ENCODE measurements at places on chromosomes 3 and 15. TPM values are rescaled to one million over a fixed set of nuclear protein-coding genes. Genes with fewer than 3 reads are reported as not detected.

DNA sequence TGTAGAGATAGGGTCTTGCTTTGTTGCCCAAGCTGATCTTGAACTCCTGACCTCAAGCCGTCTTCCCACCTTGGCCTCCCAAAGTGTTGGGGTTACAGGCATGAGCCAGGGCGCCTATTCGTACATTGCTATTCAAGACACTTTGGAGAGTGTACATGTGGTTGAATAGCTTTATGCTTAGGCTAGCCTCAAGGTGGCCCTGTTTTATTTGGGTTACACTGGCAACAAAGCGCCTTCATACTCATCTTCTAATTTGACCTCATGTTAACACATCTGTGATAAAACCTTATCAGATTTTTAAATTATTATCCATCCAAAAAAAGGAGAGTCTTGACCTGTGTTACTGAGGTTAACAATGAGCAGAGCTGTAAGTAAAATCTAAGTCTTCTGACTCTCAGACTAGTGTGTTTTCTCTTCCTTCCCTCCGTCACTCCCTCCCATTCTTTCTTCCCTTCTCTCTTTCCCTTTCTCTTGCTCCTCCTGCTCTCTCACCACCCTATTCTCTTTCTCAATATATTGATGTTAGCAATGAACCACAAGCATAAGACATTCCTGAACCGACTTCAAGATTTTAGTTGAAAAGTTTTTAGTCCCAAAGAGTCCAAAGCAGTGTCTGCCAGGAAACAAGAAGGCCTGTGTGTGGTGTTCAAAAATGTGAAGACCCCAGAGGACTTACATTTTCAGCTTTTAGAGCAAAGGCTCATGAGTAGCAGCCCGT, 603.7 kb upstream of the CFAP20DC start:
- DNase-seq: no peak

DNA sequence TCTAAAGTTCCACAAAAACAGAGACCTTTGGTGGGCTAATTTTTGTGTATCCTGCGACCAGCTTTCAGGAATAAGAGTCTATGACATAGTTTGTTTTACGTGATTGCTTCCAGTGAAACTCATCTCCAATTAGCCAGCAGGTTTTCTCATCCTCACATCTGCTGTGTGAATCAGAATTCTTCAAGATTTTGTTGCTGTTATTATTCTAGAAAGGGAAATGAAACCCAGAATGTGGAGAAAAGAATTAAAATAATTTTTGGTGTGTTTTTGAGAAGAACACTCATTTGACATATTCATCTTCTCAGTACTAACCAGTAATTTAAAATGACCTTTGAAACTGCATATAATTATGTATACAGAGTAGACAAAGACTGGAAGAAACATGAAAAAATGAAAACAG, 175.9 kb downstream of the USP13 start:
- DNase-seq: no peak

DNA sequence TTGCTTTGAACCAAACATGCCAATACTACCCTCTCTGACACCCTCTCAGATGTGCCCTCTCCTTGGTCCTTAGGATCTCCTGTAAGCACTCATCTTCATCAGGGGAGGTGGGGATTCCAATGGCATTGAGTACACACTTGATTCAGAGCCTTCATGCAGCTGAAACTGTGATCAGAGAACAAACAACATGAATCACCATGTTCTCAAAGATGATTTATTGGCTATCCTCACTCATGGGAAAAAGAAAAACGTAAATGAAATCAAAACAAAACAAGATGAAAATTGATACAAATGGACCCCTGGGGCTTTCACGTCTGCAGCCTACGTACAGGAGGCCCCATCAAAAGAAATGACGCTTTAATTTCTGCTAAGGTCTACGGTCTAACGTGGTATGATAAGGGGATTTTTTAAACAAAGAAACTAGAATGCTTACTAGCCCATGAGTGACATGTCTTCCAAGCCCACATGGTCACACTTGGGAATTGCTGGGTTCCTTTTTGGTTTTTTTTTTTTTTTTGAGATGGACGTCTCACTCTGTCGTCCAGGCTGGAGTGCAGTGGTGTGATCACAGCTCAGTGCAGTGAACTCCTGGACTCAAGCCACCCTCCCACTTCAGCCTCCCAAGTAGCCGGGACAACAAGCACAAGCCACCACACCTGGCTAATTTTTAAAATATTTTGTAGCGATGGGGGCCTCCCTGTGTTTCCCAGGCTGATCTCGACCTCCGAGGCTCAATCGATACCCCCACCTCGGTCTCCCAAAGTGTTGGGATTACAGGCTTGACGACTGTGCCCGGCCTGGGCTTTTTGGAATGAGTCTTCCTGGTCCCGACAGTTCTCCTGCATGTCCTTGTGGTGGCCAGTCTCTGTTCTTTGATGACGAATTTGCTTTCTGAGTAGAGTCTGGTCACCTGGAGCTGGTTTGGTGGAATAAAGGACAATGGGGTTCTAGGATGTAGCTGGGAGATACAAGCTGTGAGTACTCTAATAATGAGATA, 202.6 kb downstream of the XXYLT1 start:
- DNase-seq: no peak

DNA sequence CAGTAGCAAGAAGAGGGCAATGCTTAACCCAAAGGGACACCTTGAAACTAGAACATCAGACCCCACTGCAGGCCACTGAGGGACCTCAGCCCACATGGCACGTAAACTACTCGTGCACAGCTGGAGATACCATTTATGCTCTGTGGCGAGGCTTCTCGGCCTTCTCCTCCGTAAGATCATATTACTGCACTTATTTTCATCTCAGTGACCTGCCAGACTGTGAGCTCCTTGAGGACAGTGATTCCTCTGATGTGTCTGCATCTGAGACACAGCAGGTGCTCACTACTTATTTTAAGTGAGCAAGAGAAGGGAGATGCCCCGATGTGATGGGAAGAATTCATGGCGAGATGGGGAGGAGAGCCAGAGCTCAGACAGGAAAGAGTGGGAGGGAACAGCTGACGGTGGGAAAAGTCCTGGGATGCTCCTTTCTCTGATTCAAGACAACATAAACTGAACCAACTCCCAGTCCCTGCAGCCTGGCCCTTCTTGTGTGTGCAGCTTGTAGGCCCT, 137.6 kb downstream of the RPLP1 start:
- no peak for DNase-seq

GRCh38 chr15:60583946-60584345, 105.0 kb upstream of the ICE2 start:
- no peak for DNase-seq

- DNase-seq: no peak
Observed at GRCh38 chr3:104796556-104796955, 570.2 kb upstream of the ALCAM start.

DNA sequence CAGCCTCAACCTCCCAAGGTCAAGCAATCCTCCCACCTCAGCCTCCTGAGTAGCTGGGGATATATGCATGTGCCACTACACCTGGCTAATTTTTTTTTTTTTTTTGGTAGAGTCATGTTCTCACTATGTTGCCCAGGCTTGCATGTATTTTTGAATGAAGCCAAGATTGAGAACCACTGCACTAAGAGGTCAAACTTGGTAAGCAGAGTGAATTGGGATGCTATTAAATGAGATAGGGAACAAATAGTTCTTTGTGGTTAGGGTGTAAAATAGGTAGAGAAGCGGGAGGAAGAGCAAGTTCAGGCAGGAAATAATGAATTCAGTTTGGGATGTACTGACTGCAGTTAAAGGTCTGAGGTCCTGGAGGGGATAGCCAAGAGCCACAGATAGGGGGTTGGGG, 39.9 kb upstream of the PIAS1 start:
- no peak for DNase-seq

GRCh38 chr3:80374423-80374822, 606.6 kb upstream of the ROBO1 start:
- no peak for DNase-seq

DNA sequence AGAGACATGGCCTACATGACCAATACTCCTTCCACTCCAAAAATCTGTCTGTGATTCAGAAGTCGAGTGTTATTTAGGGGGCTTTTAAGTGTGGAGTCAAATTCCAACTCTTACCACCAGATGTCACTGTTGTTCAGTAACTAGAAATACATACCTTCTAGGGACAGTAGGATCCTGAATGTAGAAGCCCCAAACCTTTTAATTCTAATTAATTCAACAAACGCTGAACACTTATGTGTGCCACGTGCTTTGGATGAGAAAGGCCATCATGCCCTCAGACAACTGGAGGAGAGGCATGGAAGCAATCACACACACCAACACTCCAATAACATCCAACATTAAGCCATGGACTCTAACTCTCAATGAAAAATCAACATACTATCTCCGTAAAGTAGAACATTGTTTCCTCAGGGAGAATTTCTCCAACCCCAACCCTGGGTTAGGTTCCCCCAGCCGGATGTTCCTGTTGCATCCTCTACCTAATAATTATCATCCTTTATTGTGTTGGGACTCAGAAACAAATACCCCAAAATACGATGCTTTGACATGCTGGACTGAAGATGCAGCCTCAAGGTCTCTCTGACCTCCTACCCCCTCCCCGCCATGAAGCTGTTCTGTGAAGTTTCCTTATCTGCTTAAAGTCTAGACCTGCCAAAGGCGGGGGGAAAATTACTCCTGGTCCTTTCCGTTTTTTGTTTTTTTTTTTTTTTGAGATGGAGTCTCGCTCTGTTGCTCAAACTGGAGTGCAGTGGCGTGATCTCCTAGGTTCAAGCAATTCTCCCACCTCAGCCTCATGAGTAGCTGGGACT, 8.0 kb upstream of the CCDC13 start:
- DNase-seq: peak; percentile 33

DNA sequence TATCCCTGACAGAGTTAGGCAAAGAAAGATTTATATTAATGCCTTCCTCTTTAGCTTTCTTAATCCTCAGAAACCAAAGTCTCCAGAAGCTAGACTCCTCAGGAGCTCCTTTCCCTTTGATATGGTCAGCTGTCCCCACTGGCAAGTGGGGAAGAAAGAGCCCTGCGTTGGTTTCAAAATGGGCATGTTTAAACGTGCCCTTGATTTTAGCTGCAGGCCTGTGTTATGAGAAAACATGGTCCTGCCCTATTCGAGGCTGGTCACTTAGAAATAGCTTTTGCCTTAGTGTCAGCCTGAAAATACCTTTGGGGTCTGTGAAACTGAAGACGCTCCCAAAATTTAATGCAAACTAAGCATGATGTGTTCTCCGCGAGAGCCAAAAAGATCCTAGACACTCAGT, 135.5 kb upstream of the RARB start:
- DNase-seq: no peak

DNA sequence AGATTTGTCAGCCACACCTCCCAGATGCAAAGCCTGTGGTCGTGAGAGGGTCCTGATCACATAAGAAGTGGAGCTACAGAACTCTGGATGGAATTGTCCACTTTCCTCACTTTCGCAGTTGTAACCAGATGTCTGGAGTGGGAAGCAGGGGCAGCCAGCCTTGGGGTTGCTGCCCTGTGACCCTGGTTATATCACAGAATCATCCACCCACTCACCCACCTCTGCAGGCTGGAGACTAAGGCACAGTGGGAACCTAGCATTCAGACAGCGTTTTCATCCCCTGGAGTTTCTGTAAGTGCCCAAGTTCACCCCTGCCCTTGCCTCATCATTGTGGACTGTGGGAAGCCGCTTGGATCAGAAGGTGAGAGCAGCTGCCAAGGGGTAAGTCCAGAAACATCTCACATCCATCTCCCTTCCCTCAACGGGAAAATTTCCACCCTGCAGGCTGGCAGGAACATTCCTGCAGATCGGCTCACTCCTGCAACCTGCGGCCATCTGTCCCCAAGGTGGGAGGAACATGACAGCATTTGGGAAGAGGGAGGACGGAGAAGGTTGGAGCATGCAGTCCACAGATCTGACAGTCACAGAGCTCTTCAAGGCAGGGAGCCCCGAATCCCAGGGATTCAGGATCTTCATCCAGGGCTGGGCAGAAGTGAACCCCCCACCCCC, 2.9 kb upstream of the IQSEC1 start:
- DNase-seq: no peak

DNA sequence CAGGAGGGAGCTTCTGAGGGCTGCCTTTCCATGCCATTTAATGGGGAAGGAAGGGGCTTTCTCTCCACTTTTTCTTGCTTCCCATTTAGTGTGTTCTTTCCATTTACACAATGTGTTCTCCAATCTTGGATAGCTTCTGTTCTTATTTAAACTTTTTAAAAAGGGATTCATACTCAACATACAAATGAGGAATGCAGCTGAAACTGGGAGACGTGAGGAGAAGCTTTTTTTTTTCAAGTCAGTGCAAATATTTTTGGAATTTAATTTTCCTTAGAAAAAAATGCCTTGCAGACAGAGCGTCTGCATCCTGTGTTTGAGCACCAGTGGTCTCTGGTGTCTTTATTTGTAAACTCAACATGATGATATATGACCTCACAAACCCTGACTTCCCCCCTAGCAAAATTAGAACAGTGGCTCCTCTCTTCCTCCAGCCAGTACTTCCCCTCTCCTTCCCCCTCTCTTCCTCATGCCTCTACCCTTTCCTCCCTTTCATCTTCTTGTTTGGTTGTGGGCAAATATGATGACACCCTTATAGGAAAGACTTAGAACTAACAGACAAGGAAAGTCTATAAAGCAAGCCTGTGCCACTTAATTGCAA, 48.1 kb upstream of the PCSK6 start:
- DNase-seq: no peak

DNA sequence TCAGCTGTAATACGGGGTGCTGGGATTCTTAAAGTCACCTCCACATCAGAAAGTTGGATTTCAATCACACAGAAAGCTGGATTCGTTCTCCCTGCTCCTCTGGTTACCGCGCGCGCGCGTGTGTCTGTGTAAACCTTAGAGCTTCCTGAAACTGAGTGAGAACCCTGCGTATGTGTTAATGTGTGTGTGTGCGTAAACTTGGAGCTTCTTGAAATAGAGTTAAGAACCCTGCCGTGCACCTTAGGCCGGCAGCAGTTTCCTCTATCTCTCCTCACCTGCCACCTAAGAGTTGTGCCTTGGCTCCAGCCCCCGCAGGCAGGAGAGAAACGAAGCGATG, 531 bp downstream of the LZTFL1 start:
- DNase-seq: no peak

DNA sequence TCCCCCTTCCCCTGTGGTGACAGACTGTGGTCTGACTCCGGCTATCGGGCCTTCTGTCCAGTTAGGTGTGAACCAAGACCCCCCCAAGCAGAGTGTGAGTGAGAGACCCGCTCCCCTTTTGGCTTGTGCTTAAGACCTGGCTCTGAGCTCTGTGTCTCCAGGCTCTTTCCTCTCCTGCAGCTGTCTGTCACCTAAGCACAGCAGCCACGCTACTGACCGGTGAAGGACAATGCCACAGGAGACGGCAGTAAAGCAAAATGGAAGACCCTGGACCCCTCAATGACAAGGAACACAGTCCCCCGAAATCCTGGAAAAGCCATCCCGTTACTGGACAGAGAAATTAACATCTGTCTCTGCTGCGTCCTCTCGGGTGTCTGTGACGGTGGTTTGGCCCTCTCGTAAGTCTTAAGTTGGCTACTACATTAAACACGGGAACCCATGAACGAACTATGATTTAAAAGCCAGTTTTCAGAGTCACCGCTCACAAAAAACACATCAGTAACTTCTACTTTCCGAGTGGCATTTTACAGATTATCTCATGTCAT, 53.7 kb downstream of the CHSY1 start:
- no peak for DNase-seq

The CFAP20DC gene
- total RNA-seq: 2.3 TPM

The GABRR3 gene
- not detected for total RNA-seq

The PLSCR2 gene
- total RNA-seq: not detected

The SLC28A2 gene
- total RNA-seq: not detected

The SCAMP2 gene
- 21.9 TPM for total RNA-seq

All from pulmonary artery endothelial cell (primary cell).